ENCODE measurements at places on chromosomes 3 and 15.

- no peak for DNase-seq
These were observed 2.3 kb upstream of the EDEM1 start for GRCh38 chr3:5185093-5185673.

- DNase-seq: no peak
These were observed 15.8 kb downstream of the EFCC1 start for GRCh38 chr3:129016720-129017483.

- no peak for DNase-seq
These were observed 15.0 kb downstream of the STIMATE start for GRCh38 chr3:52882377-52882776.

DNA sequence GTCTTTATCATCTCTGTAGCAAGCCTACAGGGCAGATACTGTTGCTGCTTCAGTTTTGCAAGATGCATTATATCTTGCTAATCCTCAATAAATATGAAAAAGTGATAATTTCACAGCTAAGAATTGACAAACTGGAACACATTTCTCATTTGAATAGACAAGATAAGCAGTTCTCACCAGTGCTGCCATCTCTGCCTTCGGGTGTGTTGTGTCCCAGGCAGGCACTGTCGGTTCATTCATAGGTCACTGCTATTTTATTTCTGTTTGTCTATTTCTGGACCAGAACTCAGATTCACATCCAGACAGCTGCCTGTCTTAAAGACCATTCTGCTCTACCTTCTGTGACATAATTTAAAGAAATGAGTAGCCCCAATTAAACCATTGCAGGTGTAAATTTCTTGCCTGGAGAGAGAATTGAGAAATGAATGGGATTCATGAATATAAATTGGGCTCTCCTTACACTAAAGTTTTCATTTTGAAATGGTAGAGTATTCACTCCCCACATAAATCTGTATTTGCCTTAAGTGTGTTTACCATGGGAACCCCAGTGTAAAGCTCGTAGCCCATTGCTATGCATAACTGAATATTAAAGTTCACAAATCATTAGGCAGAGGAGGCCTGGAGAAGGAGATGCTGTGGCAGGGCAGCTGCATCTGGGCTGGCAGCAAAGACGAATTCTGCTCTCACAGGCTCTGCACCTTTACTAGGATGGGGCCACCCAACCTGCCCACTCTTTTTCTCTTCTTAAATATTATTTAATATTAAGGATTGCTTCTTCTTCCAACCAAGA is 149.9 kb downstream of the ARPP21 start:
- DNase-seq: no peak

GRCh38 chr3:13229273-13229949 is 156.2 kb upstream of the IQSEC1 start:
- DNase-seq: no peak

GRCh38 chr3:8371960-8372463 is 129.6 kb upstream of the LMCD1 start:
- no peak for DNase-seq

GRCh38 chr3:38039101-38039898 is at the start of gene DLEC1:
Gene DLEC1, plus strand, starts transcription at chr3:38039208. Its CDS starts 18 bp downstream, at chr3:38039226.
- no peak for DNase-seq

DNA sequence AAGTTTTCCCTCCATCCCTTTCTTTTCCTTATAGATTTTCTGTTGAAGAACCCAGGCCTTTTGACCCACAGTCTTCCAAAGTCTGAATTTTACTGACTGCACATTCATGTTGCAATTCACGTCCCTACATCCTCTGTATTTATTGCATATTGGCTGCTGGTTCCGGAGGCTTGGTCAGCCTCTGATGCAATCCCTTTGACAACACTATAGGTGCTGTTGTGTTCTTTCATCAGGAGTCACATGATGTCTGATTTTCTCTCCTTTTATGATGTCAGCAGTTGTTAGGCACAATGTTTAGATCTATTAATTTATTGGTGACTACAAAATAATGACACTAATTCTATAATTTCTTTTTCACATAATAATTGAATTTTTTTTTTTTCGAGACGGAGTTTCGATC is 8.7 kb downstream of the CYP1A1 start:
- no peak for DNase-seq

DNA sequence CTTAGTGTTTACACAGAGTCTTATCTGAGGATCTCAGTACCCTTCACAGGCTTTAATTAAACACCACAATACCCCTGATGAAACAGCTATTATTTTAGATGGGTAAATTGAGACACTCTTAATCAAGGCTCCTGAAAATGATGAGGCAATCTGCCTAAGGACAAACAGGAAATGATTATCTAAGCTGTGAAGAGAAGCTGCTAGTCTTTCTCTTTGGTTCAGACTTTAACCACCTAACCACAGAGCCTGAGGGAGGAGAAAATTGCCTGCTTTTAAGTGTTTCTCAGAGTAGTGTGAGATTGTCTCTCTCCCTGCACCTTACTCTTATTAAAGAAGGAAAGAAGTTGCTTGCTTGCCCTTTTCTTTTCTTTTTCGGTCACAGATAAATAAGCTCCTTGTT is 364.3 kb upstream of the ADAMTS9 start:
- DNase-seq: no peak

DNA sequence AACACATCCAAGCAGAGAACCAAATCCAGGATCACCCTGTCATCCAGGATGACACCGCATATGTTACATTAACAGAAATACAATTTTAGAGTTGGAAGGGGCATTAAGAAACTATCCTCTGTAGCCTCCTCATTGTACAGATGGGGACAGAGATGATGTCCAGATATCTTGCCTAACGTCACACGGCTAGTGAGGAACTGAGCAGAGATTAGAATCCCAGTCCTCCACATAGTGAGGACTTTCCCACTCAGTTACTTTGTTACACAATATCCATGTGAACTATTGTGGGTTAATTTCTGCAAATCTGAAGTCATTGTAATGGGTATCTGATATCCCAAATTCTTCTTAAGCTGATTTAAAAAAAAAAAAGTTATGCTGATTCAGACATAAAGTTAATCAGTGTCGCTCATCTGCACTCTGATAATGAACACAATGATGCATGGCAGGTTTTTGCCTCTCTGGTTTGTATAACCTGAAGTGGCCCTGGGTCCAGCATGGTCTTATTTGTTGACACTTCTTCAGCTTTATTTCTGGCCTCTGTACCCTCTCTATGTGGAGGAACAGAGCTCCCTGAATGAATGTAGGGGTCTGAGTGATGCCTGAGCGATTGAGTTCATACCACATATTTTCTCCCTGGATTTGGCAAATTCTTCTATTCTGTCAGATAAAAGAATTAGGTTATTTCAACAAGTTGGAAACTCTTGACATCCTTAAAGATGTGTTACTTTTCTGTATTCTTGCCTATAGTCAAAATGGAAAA is 76.0 kb upstream of the LIMD1 start:
- DNase-seq: no peak

DNA sequence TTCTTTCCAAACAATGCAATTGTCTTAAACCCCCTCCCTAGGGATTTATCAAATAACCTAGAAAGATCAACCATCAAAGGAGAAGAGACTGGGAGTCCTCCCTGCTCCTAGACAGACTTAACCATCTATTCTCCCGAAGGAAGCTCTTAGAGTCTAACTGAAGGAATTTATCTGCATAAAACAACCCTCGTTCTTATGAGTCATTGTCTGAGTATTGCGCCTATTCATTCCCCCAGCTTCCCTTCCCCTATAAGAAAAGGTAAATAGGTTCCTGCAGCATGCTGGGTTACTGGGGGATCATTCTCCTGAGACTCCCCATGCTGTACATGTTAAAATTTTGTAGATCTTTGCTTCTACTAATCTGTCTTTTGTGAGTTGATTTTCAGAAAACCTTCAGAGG is 412.7 kb downstream of the OCA2 start:
- DNase-seq: no peak

GRCh38 chr3:157369727-157370421 is 66.8 kb upstream of the PTX3 start:
- DNase-seq: no peak

- no peak for DNase-seq
These were observed 110.4 kb upstream of the PFN2 start for GRCh38 chr3:150081084-150081483.

- DNase-seq: no peak
These were observed 72.9 kb upstream of the DCBLD2 start for GRCh38 chr3:98974442-98974841.

- no peak for DNase-seq
These were observed 665 bp downstream of the PIGB start for GRCh38 chr15:55319537-55320237.

- DNase-seq: no peak
These were observed 215.2 kb upstream of the PRICKLE2 start for GRCh38 chr3:64440498-64440897.

GRCh38 chr15:63258658-63259057 is 18.7 kb upstream of the APH1B start:
- no peak for DNase-seq

DNA sequence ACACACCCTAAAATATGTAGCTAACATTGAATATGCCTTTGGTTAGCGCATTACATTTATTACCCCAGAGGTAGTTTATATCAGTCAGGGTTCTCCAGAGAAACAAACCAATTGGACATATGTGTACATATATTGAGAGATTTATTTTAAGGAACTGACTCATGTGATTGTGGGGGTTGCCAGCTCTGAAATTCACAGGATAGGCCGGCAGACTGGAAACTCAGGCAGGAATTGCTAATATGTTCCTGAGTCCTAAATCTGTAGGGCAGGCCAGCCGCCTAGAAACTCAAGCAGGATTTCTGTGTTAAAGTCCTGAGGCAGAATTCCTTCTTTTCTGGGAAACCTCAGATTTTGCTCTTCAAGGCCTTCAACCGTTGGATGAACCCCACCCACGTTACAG is 189.7 kb downstream of the CDIN1 start:
- no peak for DNase-seq

DNA sequence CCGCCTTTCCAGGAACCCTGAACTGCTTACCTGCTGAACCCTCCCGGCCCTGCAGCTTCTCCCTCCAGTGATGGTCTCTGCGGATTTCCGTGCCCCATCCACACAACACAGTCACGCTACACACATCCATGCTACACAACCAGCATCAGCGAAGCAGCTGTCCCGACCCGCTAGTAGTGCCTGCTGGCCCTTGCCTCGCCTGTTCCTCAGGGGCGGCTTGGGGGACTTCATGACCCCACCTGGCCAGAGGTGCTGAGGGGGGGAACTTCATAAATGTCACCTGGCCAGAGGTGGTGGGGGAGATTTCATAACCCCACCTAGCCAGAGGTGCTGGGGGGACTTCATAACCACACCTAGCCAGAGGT is 530 bp upstream of the TUBGCP5 start:
- DNase-seq: no peak

DNA sequence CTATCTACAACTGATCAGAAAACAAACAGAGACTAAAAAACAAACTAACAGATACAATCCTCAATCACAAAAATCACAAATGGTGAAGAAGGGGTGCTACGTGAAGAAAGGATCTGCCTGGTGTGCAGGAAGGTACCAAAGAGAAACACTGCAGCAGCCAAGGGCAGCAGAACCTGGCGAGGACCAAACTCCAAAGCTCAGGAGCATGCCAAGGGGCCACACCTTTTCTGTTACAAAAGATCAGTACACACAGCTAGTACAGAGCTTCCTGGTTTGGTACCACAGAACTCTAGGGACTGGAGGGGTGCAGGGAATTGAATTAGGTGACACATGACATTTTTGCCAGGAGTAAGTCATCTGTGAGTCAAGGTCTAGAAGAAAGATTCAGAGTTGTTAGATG is 107.4 kb upstream of the GRM7 start:
- no peak for DNase-seq

DNA sequence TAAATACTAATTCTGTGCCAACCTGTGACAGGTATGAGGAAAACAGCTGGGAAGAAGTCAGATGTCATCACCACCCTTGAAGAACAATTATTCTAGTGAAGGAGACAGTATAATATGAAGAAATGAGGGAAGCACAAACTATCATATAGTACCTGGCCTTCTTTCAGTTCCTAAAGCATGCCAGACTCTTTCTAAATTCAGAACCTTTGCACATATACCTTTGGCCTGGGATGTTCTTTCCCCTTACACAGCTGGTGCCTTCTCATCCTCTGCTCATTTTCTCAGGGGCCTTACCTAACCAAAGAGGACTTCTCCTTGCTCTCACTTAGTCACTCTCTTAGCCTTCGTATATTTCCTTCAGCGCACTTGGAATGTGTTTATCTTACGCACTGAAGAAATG is 19.0 kb downstream of the ATOSA start:
- DNase-seq: no peak

DNA sequence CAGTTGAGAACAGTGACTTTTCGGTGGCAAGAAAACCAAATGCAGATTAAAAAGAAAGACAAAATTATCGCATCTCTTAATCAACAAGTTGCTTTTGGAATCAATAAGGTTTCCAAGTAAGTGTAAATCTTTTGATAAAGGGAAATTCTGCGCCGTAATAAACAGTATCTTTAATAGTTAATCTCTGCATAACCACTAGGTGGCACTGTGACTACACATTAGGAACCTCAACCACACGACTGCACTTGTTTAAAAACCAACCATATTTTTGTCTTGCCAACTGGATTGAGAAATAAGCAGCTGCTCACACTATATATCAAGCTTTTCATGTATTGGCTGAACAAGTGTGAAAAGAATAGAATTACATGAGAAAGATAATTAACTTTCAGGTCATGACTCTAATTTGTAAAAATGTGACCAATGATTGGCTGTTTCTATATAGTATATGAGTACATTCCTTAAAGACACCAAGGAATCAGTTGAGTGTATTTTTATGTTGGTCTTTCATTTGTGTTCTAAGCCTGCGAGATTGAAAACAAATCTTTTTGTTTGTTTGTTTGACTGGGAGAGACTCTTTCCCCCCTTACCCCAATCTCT is 72.7 kb downstream of the DZIP3 start:
- DNase-seq: no peak

GRCh38 chr3:12982619-12983101 is 90.6 kb downstream of the IQSEC1 start:
- no peak for DNase-seq
